ENCODE measurements at places on chromosomes 1 and 21.

GRCh38 chr1:17979815-17980214 lies 127.8 kb upstream of the IGSF21 start:
- no peak for DNase-seq

- DNase-seq, result no peak
Observed at GRCh38 chr1:210685295-210685650, 356.6 kb downstream of the HHAT start.

DNA sequence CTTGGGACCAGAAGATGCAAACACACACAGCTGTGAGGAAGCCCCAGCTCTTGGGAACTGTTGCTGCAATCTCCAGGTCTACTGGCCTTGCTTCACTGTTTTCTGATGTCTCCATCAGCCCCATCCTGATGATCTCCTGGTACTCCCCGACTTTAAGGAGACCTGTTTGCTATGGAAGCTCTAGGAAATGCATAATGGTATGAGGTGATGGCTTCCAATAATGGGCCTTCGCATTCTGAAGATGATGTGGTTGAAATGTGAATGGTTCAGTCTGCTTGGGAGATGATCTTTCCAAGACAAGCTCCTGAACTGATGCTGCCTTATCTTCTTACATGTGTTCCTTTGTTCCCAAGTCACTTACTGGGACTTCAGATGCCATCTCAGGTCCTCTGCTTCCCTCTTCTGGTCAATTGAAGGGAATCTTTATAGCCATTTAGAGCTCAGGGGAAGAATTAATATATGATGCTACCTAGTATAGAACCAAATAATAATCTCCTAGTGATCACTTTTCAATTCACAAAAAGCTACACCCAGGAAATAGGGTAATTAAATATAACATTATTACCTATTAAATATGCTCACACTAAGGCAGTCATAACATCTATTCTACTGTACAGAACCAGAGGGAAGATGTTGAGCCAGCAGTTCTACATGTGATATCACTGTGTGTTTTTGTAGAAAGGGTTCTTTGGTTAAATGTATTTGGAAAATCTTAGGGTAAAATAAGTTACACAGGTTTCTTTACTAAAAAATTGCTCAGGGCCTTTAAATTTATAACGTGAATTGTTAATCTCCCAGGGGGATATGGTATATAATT lies 73.9 kb upstream of the VTCN1 start:
- DNase-seq, result peak; percentile 59

DNA sequence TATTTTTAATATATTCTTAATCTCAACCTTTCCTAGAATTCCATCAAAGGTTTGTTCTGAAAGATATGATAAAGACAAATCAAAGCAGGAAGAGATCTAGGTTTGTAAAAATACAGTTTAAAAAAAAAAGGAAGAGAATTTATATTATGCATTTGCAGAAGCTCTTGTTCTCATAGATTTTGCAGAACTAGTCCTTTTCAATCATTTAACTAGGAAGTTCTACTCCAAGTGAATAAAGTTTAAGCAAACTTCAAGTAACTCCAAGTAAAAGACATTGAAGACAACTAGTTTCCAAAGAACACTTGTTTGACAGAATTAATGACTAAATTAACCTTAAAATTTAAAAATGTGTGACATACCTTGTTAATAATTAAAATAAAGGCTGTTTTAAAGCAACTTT lies 55.9 kb downstream of the HNRNPR start:
- DNase-seq, result no peak

- no peak for DNase-seq
Observed at GRCh38 chr1:228474507-228474906, 12.7 kb upstream of the RNF187 start.

GRCh38 chr1:76951153-76951552 lies 83.9 kb downstream of the ST6GALNAC5 start:
- DNase-seq, result peak; percentile 88

DNA sequence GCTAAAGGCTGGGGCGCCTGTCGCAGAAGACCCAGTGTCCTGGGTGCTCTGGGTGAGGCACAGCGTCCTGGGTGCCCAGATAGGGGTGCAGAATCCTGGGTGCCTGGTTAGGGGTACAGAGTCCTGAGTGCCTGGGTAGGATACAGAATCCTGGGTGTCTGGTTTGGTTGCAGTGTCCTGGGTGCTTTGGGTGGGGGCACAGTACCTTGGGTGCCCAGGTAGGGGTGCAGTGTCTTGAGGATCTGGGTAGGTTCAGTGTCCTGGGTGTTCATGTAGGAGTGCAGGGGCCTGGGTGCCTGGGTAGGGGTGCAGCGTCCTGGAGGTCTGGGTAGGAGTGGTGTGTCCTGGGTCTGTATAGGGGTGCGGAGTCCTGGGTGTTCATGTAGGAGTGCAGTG lies 178.7 kb downstream of the CAMTA1 start:
- DNase-seq, result no peak

GRCh38 chr1:93681989-93682412 lies 364 bp upstream of the BCAR3 start:
- DNase-seq, result no peak

- DNase-seq, result no peak
Observed at GRCh38 chr21:44890961-44891541, 17.6 kb upstream of the PTTG1IP start.

Measured in AG10803 (cell line).